Fibroblast of gingiva (primary cell): ENCODE measurements at places on chromosomes 5 and 9.
A peak's percentile ranks its signal among the peaks of the same experiment; 100 is the strongest.

DNA sequence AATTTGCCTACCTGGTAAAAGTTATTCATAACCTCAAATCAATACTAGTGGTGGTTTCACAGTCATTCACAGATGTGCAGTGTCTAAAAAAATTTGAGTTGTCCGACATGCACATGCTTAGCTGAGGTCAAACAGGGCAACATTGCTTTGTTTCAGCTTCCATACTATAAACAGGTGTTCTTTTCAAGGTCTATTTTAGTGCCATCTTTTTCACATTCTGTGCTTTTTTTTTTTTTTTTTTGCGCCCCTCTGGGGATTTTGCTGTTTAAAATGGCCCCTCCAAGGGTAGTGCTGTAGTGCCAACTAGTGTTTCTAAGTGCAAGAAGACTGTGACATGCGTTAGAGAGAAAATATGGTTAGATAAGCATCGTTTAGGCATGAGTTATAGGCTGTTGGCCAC, 14.5 kb downstream of the PHAX start:
- no peak for DNase-seq

DNA sequence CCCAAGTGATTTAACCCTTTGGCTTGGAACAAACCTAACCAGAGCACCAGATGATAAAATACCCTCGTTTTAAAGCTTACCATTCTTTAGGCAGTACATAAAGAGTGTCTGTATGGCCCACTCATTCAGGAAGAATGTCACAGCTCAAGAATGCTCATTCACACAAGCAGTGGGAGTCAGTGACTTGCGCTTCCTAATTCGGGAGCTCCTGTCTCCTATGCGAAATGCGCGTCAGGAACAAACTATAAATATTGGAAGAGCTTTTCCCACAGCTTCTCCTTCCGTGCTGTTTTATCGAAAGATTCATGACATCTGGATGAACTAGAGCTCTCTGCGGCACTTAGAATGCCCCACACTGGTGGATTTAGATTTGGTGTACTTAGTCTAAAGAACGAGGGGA, 66.6 kb downstream of the NTRK2 start:
- DNase-seq: no peak

DNA sequence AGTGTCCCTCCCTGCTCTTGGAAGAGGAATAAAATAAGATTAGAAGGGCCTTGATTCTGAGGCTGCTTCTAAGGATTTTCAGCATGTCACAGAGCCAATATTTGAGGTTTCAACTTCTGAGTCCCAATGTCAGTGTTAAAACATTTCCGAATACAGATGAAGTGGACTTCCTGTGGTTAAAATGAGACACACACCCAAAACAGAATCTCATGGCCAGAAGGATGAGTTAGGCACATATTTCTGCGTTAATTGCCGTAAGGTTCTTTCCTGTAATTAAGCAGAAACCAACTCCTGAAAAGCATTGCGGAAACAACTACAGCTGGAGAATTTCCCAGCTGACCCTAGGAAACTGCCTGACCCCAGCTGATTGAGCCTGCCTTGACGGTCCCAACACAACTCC, 10.4 kb upstream of the ZNF354B start:
- DNase-seq: no peak

- DNase-seq: peak; percentile 87
These were observed 103.2 kb upstream of the VCAN start for GRCh38 chr5:83368319-83368718.

DNA sequence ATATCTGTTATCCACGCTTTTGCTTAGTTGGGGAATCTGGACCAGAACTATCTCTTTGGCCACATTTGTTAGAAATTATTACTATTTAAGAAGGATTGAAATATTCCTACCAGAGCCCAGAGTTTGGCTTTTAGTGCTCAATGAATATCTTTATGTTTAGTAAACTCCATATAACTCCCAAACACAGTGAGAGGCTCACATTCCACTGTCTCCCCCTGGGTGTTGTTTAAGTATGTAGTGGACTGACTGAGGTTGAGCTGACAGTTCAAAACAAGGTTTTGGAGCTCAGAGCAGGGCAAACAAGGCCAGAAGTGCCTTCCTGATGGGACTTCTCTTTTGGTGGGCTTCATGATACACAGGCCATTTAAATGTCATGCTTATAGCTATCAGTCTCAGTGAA, 216.0 kb downstream of the SMARCA2 start:
- DNase-seq: no peak

- peak; percentile 53 for DNase-seq
These were observed at the start of gene GGTA1 for GRCh38 chr9:121499427-121500164. GGTA1 (minus strand) TSS chr9:121499844; CDS start chr9:121467922, 31,922 bp downstream.

DNA sequence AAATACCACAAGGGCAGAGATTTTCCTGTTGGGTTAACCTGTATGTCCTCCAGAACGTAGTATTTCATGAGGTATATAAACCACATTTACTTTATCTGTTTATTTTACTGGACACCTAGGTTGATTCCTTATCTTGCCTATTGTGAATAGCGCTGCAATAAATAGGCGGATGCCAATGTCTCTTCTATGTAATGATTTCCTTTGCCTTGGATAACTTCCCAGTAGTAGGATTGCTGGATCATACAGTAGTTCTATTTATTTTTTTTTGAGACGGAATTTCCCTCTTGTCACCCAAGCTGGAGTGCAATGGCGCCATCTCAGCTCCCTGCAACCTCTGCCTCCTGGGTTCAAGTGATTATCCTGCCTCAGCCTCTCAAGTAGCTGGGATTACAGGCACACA, 15.6 kb upstream of the TUT7 start:
- DNase-seq: no peak

- DNase-seq: no peak
These were observed 7.1 kb upstream of the DELE1 start for GRCh38 chr5:141916522-141916921.

GRCh38 chr5:91390268-91390667, 7.2 kb upstream of the ARRDC3 start:
- DNase-seq: no peak

- no peak for DNase-seq
These were observed 36.5 kb downstream of the ZCCHC7 start for GRCh38 chr9:37156781-37157356.

DNA sequence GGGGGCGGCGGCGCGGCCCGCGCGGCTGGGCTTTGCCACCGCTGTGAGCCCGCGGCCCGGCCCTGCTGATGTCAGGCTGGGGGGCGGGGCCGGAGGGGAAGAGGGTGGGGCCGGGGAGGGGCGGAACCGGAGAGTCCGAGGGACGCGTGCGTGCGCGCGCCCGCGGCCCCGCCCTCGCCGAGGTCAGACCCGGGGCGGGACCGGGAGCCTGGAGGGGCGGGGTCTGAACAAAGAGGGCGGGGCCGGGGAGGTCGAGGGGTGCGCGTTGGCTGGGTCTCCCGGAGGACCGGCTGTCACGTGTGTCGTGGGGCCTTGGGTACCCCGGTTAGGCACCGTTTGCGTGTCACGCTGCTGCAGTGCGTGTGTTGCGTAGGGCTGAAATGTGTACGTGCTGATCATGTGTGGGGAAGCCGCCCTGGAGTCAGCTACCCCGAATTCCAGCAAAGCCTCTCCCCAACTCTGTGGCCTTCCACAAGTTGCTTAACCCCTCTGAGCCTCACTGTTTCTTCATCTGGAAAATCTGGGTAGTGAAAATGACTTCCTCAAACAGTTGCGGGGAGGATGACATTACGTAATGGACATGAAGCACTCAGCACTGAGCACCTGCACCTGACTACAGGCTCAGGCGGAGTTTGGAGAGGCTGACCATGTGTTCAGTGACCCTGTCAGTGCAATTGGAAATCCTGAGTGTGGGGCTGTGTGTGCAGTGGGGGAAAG, at the start of gene RALGDS:
Gene RALGDS, minus strand, starts transcription at position 43 of the 717 bp plus-strand sequence. CDS start 86 bp downstream, outside the sequence.
- peak; percentile 82 for DNase-seq

DNA sequence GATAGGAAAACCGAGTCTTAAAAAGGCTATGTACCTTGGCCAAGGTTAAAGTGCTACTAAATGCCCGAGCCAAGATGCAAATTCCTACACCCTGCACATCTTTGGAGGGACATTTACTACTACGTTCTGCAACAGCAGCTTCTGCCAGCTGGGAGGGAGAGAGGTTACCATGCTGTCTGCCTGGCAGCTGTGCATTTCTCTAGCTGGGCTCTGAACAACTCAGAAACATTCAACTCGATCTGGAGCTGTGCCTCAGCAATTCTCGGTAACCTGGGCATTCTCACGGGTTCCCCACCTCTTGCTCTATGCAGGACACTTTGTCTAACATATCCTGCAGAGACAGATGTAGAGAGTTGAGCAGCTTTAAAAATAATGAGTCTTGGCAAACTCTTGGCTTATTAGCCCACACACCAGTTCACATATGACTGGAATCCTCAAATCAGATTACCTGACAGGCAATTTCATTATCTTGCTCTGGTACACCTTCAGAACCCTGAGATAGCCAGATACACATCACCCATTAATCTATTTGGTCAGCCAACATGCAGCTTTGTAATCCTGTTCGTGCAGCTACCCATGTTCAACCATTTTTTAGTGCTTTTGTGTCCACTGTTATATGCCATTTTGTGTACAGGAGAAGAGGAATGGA, 115.8 kb downstream of the EFNA5 start:
- DNase-seq: no peak

DNA sequence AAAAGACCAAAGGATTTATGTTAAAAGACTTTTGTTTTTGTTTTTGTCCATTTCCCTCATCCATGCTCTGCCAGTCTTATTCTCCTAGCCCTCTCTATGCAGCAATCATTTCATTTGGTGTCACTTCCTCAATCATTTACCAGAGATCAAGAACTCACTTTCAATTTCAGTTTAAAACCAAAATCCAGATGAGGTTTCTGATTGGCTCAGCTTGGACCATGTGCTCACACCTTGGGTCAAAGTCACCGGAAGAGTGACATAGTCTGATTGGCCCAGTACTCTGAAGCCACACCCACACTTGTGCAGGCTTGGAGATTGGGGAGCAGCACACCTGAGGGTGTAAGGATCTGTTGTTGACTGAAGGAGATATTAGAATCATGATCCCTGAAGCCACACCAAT, 79.6 kb downstream of the TLR4 start:
- DNase-seq: no peak

DNA sequence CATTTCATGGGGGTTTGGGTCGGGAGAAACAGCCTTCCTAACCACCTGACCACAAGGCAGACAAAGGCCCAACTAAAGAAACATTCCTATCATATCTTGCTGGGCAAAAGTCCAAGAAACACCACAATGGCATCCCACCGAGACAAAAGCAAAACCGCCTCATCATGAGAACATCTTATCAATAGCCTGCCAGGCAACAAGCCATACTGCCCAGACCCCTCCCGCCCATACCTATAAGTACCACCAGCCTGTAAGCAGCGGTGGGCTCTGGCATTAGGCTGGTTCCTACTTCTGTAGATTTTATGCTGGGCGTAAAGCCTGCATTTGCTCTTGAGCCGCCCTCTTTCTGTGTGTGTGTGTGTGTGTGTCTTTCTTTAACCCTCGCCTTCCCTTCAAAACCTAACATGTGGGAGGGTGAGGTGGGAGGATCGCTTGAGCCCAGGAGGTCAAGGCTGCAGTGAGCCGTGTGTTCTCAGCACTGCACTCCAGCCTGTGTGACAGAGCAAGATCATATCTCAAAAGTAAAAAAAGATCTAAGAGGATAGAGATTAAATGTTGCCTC, 56.9 kb downstream of the PDE6A start:
- DNase-seq: peak; percentile 35

- DNase-seq: no peak
These were observed 17.6 kb downstream of the RNF38 start for GRCh38 chr9:36382484-36382883.

DNA sequence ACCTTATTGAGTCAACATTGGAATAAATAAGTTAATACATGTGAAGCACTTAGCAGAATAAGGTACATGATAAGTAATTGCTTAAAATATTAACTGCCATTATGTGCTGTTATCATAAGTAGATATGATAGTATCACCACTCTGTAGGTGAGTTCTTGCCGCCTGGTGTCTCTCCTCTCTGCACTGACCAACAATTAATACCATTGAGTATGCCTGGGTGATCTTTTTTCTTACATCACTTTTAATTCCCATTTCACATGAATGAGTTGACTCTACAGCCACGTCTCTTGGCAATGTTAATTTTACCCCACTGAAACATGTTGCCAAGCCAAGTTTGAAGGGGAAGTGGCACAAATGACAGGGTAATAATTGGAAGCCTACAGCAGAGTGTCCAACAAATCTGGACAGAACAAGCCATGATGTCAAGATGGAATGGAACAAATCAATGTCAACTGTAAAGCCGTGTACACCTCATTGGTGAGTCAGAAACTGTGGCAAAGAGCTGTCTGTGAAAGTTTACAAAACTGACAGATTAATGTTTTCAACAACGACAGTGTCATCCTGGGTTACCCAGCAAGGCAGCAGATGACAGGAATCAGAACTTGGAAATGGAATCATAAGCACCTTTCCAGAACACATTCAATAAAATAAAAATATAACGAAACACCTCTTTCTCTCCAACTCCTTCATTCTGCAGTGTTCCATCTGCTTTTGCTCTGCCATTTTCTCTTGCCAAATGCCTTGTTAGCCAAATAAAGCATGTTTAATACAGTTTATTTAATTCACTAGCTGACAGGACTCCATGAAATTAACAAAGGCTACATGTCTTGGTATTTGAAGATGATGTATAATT, 330.9 kb downstream of the CTNND2 start:
- no peak for DNase-seq
